ENCODE measurements at places on chromosomes 6 and 20. TPM values are rescaled to one million over a fixed set of nuclear protein-coding genes. Genes with fewer than 3 reads are reported as not detected.

GRCh38 chr6:145863988-145864616 is 49.5 kb upstream of the FBXO30 start:
- DNase-seq: no peak

GRCh38 chr6:73262671-73263569 is at the start of gene KHDC1:
Gene KHDC1 (minus strand): TSS chr6:73263196. CDS start chr6:73242517, 20,679 bp downstream.
- DNase-seq: peak; percentile 71

- DNase-seq: no peak
Observed at GRCh38 chr6:134888316-134888715, 61.6 kb downstream of the ALDH8A1 start.

GRCh38 chr20:53270792-53271375 is 298.7 kb downstream of the TSHZ2 start:
- DNase-seq: no peak

DNA sequence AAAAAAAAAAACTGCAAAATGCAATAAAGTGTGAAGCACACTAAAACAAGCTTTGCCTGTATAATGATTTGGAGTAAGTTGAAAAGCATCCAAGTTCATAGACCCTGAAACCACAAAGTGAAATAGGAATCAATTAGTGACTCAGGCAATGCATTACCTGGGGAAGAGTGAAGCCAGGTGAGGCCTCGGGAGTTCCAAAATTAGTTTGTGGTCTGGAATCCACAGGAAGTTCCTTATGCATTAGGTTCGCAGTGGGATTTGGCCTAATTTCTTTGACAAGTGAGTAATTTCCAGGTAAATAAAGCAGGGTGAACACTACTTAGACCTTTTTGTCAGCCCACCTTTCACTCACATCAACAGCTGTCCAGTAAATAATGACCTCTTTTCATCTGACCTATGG is 490.8 kb downstream of the CBLN4 start:
- DNase-seq: no peak

DNA sequence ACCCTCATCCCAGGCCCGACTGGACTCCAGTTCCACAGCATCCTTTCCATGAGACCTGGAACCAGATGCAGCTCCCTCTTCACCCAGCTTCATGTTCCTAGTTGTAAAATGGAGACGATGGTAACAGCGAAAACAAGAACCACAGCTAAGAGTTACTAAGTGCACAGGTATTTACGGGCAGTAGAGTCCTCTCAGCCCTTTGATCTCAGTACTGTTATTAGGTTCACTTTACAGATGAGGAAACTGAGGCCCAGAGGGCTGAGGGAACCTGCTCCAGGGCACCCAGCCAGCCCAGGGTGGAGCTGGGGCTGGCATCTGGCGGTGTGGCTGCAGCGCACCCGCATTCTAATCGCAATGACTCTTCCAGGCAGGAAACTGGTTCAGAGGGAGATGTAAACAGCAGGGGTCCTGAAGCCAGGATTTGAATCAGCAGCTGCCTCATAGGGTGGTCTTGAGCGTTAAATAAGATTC is 858 bp downstream of the BCAS1 start:
- DNase-seq: no peak

DNA sequence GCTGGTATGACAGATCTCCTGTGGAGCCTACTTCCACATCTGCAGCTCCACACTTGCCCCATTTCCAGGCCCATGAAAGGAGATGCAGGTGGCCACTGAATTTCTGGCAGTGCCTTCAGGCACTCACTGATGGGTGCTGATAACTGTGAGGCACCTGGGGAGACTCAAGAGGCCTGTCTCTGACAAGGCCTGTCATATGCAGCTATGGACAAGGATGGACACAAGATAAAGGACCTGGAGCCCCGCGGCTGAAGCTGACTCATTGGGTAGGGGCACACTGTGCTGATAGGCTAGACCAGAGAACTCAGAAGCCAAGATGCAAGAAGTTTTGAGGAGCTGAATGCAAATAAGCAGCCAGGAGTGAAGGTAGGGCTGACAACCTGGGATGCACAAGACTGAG is 81.0 kb upstream of the LRFN2 start:
- DNase-seq: no peak

DNA sequence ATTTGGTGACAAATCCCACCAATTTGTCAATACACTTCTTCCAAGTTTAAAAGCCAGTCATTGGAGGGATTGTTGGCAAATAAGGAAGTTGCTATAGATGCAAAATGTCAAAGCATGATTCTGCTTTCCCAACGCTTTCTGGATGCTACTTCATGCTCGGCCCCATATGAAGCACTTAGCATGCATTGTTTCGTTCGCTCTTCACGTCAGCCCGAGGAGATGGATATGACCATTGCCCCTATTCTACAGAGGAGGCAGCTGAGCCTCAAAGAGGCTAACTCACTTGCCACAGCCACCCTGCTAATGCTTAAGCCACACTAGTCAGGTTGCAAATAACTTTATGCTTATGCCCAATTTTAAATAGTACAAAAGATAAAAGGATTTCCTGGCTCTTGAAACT is 2.8 kb upstream of the NXT1 start:
- DNase-seq: no peak

- no peak for DNase-seq
Observed at GRCh38 chr6:140462453-140463311, 1088.2 kb upstream of the CITED2 start.

DNA sequence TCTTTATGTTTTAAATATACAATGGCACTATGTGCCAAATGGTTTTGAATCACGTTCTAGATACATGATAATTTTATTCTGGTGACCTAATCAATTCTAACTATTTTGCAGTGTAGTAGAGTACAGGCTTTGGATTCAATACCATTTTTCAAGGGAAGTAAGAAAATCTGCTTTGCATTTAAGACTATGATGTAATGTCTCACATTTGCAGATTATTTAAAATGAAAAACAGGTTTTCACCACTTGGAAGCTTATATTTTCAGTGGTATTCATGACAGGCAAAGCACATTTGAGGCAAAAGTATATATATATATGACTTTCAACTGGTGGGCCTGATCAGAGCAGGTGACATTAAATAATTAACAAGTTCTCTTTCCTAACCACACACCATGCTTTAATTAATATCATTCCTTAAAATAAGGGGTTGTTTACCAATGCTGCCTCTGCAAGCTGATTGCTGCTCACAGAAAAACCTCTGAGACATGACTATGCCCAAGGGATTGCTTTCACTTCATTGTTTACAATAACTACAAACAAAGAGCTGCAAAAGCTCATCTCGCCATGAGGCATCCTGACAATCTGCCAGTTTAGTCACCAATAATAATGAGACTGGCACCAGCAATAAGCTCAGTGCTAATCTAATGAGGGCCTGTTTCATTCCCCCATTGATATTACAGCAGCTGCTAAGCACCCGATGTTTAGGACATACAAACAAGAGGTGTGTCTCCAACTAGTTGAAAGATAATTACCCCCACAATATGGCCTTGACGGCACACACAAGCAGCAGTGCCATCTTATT is 1176.0 kb upstream of the GJE1 start:
- no peak for DNase-seq

- no peak for DNase-seq
Observed at GRCh38 chr6:7721649-7722048, 4.2 kb upstream of the BMP6 start.

GRCh38 chr20:49700411-49701185 is 13.1 kb downstream of the B4GALT5 start:
- DNase-seq: no peak

GRCh38 chr6:135254471-135254870 is 73.4 kb downstream of the MYB start:
- no peak for DNase-seq

DNA sequence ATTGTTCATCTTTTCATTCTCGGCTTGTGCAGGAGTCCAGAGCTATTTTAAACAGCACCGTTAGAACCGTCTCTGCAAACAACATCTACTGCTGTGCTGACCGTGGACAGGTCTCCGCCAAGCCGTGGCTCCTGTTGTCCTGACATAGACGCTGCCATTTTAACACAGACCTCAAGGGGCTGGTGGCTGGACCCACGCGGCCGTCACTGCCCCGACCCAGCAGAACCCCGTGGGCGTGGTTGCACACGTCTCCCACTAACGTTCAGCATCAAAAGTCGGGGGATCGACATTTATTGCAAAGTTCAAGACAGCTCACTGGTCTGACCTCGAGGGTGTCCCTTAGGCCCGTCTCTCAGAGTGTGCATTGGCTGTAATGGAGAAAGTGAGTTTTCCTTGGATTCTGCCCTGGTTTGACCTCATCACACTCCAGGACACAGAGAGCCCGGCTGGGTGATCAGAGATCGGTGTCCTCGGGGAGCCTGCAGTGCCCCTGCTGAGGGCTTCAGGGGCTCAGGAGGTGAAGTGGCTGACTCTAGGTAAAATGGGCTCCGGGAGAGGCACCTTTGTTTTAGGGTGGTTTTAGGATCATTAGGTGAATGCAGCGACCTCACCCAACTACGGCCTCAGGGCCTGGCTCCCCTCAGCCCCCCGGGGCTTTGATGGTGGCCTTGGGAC is 363.2 kb downstream of the THBS2 start:
- no peak for DNase-seq

DNA sequence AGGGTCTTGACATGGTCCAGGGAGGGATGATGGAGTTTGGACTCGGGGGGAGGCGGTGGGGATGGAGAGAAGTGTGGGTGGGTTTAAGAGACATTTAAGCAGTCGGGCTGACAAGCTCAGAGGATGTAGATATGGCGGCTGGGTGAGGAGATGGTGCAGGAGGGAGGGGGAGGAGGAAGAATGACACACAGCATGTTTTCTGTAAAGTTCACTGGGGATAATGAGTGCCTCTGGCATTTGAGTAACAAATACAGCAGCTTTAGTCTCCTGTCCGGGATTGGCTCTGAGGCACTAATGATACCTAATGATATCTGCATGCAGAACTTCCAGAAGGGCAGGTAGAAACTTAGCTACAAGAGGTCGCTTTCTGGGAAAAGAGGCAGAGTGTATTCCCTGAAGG is 107.8 kb downstream of the DHX35 start:
- DNase-seq: no peak

- no peak for DNase-seq
Observed at GRCh38 chr6:168683621-168684020, 242.6 kb downstream of the SMOC2 start.

DNA sequence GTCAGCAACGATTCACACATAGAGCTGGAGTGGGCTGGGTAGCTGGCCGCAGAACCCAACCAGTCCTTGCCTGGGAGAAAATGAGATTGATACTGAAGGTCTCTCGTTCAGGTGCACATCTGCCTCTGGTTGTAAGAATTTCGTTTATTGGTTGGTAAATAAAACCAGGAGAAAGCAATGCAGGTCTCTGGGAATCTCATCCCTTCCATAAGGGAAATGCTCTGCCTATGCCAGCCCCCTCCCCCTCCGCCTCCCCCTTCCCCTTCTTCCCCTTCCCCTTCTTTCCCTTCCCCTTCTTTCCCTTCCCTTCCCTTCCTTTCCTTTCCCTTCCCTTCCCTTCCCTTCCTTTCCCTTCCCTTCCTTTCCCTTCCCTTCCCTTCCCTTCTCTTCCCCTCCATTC is 107.3 kb downstream of the DTD1 start:
- no peak for DNase-seq

GRCh38 chr6:37038292-37039198 is 33.1 kb downstream of the FGD2 start:
- peak; percentile 71 for DNase-seq

DNA sequence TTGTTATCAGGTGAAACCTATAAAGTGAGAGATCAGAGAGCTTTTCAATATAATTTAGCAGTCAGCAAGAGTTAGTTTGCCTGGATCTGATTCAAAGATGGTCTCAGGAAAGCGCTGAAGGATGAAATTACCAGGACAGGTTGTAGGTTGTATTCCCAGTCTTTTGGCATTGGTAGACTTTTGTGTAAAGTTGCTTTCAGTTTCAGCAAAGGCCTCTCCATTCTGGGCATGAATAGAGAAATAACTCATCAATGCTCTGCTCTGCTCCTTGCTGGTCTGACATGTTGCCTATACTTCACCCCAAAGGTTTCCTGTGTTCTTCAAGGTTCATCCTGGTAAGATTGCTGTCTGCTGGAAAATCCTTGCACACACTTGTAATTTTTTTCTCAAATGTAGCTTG is 714.8 kb downstream of the EPM2A start:
- no peak for DNase-seq

DNA sequence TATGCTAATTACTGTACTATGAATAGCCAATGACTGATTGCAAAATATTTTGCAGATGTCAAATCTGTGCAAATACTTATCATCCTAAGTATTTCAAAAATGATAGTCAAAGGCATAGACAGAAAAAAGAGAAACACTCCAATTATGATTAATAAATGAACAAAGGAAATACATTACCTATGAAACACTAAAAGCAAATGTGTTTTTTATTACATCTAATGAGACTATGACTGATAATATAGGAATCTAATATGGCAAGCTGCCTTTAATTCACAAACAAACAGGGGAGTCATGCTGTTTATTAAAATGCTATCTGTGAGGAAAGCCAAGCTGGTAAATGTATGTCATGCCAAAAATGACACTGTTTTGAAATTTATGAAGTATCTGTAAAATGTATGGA is 713.2 kb upstream of the NRSN1 start:
- no peak for DNase-seq

DNA sequence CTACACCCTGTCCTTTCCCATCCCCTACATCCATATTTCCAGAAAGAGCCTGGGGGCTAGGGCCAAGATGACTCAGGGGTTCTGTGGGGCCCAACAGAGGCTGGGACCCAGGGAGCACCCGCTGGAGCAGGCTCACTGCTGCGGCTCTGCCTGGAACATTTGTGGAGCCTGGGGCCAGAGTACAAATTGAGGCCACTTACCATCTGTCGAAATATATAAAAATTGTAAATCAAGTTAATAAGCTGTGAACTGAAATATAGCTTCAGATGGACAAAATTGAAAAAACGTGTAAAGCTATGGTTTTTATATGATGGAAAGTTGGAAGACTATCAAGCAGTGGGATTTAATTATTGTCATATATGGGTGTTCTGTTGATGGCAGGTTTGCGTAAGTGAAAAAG is 82.9 kb upstream of the ATXN1 start:
- DNase-seq: no peak

DNA sequence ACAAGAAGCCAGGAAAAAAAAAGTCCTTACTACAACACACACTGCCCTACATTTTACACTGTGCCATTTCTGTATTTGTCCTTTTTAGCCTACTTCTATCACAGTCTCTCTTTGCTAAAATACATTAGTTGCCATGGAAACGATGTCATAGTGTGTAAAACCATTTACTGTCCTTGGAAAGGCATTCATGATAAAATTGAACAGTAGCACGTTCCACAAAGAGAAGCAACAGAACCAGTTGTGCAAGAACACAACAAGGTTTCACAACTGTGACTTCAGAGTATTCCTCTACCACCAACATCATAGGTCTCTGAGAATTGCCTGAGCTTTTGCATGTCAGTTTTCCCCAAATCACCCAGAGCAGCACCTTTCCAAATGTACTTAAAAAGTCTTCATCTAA is 20.5 kb downstream of the FYN start:
- no peak for DNase-seq

DEFB121 gene
- not detected for total RNA-seq

CST8 gene
- not detected for total RNA-seq

AKAP12 gene
- total RNA-seq: 15.1 TPM

PROCR gene
- total RNA-seq: 9.5 TPM

TFAP2D gene
- not detected for total RNA-seq

MAP3K7 gene
- 16.4 TPM for total RNA-seq

MTG2 gene
- total RNA-seq: 27.3 TPM

C6orf52 gene
- not detected for total RNA-seq

KCNK17 gene
- total RNA-seq: not detected

PRICKLE4 gene
- 3.8 TPM for total RNA-seq

ECT2L gene
- 0.37 TPM for total RNA-seq

GSS gene
- total RNA-seq: 18.6 TPM

C20orf141 gene
- total RNA-seq: not detected

CDH22 gene
- total RNA-seq: 2.3 TPM

GJA10 gene
- total RNA-seq: not detected

GGT7 gene
- total RNA-seq: 22.0 TPM
